HFF-Myc (cell line): ENCODE measurements at places on chromosomes 13 and 19.

GRCh38 chr19:37950471-37951175 lies 43.6 kb downstream of the SIPA1L3 start:
- no peak for DNase-seq

- DNase-seq = no peak
Observed at GRCh38 chr13:24264976-24265375, 44.4 kb upstream of the C1QTNF9 start.

- no peak for DNase-seq
Observed at GRCh38 chr13:38902551-38902950, 88.1 kb downstream of the STOML3 start.

GRCh38 chr13:64413529-64413928 lies 2816.6 kb downstream of the PCDH9 start:
- no peak for DNase-seq

DNA sequence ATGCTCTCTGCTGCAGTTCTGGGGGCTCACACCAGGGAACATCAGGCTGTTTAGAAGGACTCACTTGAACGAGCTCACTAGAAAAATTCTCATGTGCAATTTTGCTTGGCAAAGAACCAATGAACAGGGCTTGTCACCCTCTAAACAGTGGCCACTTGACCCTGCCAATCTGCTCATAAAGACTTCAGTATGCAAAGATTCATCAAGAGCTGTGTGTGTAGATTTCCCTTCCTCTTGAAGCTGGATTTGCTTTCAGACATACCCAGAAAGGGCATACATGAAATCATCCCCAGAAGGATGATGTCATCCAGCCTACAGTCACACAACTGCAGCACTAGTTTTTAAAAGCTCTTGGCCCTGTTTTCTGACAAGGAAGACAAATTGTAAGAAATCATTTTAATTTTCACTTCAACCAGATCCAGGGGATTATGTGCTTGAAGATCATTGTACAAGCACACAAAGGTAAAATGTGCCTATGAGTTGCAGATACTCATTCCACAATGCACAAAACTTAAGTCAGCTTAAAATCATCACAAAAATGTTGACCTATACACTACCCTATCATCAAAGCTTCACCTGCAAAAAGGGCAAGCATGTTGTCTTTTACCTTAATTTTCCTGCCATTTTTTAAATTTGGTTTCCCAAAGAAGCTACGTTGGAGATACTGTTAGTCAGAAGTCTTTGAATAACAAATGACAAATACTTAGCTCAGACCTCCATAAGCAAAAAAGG lies 5.2 kb upstream of the STK24 start:
- DNase-seq = no peak

GRCh38 chr13:44930963-44931623 lies 58.2 kb downstream of the NUFIP1 start:
- no peak for DNase-seq

DNA sequence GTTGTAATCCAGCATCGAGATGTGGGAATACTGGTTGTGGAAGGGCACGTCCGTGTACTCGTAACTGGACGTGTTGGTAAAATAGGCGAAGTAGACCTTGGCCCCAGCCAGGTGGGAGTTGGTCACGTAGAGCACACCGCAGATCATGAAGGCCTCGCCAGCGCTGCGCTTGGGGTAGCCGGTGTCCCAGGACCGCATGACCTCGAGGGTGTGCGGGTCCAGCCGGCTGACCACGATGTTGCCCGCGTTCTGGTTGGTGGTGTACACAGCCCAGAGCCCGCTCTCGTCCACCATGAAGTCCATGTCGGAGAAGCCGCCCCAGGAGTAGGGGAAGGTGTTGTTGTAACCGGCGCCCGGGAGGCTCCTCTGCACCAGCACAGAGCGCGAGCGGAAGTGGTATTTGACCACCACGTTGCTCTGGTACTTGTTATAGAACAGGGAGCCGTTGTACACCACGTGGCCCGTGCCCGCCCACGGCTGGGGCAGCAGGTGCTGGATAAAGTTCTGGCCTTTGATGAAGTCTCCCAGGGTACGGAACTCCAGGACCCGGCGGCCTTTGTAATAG lies 19.2 kb downstream of the PIN1 start:
- DNase-seq = no peak

DNA sequence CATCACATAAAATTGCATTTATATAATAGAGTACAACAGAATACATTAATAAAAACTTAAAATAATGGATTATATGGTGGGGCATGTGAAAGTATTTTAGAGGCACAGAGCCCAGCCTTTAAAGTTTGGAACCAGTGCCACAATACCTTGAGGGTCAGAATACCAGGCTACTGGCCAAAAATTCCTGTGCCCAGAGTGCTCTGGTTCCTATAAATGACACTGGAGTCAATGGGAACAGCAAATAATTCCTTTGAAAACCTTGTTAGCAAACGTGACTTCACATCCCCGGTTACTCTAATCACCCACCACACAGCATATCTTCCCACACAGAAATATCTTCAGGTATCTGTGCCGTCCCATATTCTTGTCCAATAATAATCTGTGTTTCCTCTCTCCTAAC lies 1242.6 kb downstream of the DIAPH3 start:
- no peak for DNase-seq

- no peak for DNase-seq
Observed at GRCh38 chr19:43784981-43785808, 4.4 kb upstream of the KCNN4 start.

DNA sequence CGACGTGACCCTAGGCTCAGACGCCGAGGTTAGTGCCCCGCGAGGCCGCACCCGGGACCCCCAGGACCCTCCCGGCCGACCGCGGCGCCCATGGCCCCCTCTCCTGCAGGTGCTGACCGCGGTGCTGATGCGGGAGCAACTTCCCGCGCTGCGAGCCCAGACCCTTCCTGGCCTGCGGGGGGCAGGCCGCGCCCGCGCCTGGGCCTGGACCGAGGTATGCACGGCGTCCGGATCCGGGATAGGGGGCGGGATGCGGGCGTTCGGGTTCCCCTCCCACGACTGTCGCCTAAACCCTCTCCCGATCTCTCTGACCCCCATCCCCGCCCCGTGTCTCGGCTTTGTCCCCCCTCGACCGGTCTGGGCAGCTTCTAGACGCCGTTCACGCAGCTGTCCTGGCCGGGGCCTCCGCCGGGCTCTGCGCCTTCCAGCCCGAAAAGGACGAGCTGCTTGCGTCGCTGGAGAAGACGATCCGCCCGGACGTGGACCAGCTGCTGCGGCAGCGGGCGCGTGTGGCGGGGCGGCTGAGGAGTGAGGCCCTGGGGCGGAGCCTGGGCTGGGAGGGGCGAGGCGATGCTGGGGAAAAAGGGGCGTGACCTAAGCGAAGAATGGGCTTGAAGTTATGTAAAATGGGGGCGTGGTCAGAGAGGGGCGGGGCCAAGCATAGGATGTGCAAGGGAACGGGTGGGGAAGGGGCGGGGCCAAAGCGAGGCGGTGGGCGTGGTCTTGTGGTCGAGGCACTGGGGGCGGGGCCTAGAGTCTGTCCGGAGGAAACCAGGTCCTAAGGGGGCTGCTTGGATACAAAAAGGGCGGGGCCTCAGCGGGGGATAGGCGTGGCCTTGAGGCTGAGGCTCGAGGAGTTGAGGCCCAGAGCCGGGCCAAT lies 16.0 kb upstream of the COLGALT1 start:
- DNase-seq = peak; percentile 75

- DNase-seq = no peak
Observed at GRCh38 chr13:31064636-31065035, 97.1 kb downstream of the HSPH1 start.

DNA sequence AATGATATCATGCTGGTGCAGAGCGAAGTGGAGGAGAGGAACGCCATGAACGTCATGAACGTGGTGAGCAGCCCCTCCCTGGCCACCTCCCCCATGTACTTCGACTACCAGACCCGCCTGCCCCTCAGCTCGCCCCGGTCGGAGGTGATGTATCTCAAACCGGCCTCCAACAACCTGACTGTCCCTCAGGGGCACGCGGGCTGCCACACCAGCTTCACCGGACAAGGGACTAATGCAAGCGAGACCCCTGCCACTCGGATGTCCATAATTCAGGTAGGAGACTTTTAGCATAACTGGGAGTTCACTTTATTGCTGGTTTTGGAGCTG lies 3.3 kb downstream of the PCDH17 start:
- no peak for DNase-seq

- DNase-seq = no peak
Observed at GRCh38 chr13:42561752-42562467, 12.0 kb upstream of the TNFSF11 start.

DNA sequence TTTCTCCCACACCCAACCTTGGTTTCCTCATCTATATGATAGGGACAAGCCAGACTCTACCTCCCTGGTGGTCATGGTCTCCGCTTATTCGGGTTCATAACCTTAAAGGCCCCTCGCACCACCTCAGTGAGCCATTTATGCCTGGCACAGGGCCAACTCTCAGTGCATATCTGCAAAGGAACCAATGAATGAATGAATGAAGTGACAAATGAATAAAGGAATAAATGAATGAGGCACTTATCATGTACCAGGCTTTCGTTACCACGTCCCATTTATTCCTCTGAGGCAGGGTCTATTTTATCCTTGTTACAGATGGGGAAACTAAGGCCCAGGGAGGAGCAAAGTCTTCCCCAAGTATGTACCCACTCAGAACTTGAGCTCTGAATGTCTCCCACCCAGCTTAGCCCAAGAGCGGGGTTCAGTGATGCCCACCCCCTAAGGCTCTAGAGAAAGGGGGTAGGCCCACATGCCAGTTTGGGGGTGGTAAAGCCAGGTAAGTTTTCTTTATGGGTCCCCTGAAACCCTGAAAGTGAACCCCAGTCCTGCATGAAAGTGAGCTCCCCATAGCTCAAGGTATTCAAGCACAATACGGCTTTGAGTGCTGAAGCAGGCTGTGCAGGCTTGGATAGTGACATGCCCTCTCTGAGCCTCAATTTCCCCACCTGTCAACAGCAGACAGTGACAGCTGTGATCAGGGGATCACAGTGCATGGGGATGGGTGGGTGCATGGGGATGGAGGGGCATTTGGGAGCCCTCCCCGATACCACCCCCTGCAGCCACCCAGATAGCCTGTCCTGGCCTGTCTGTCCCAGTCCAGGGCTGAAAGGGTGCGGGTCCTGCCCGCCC lies 490 bp upstream of the SLC5A5 start:
- DNase-seq = no peak

DNA sequence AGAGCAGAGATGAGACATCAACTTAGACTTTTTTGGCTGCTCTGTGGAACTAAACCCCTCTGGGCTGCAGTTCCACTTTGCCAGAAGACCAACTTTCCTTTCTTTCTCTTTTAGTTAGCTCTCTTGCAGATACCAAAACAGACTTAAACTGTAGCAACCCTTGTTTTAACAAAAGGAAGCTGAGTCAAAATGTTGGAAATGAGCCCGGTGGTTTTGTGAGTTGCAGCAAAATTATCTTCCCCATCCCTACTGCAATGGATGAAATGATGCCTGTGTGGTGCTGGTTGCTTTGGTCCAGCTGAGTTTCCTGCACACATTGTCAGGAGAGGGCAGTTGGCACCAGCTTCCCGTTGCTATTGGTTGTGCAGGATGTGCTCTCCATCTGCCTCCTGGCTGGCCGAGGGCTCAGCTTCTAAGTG lies 115.3 kb downstream of the LRCH1 start:
- DNase-seq = peak; percentile 68

DNA sequence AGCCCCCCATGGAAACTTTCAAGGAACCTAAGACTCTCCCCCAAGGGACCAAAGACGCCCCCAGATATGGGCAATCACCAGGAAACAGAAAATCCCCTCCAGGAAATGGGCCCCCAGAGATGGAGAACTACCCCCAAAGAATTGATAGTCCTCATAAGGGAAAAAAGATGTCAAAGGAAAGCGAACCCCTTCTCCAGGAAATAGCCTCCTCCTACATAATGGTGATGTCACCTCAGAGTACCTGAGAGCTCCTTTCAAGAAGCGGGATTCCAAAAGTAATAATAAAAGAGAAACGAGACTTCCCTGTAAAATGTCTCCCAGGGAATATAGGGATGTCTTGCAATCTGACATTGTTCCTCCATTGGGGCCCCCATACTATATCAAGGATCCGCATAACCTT lies 1.1 kb downstream of the CDKN2D start:
- no peak for DNase-seq

DNA sequence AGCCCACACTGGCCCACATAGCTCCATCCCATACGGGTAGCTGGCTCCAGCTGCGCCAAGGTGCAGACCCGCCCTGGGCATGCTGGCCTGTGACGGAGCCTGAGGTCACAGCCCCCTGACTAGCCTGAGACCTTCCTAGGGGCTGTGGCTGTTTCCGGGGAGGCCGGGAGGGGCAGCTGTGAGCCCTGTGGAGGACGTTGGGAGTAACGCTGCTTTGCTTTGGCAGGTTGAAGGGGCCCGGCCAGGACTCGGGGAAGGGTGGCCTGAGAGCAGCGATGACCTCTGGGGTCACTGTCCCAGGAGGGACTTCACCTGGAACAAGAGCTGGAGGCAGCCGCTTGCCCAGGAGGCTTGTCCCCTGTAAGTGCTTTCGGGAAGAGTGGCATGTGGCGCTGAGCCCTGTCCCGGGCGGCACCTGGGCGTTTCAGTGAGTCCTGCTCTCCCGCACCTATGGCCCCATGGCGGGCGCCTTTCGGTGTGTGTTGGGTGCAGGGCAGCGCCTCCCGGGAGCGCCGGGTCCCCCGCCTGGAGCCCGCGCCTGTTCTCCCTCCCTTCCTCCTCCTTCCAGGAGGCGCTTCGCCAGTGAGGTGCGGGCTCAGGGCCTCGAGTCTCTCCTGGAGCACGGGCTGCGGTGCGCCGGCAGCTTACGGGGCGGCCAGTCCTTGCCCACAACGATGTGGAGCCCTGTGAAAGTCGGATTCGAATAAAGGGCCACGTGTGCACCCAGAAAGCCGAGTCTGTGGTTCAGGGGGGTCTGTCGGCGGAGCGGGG lies 1.1 kb upstream of the FAM174C start:
- DNase-seq = no peak

GRCh38 chr13:26220575-26220974 lies 1.5 kb downstream of the RNF6 start:
- DNase-seq = no peak

DNA sequence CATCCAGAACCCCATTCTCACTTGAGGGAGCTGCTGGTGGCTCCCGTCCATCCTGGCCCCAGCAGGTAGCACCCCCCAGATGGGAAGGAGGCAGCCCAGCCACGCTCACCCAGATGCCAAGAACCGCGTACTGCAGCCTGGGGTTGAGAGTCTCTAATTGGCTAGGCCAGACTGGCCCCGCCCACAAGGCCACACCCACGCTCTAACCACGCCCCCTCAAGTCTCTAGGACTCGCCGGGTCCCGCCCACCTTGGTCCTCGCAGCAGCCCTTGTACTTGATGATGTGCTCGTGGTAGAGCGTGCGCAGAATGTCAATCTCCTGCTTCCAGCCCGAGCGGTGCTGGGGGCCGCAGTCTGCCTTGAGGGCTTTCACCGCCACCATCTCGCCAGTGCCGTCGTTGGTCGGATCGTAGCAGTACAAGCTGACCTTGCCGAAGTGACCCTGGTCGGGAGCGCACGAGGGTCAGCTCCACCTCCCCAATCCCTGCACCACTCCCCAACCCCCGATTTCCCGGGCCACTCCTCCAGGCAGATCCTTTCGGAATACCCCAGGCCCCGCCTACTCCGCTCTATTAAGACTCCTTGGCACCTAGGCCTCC lies 14.5 kb upstream of the ICAM3 start:
- DNase-seq = no peak

DNA sequence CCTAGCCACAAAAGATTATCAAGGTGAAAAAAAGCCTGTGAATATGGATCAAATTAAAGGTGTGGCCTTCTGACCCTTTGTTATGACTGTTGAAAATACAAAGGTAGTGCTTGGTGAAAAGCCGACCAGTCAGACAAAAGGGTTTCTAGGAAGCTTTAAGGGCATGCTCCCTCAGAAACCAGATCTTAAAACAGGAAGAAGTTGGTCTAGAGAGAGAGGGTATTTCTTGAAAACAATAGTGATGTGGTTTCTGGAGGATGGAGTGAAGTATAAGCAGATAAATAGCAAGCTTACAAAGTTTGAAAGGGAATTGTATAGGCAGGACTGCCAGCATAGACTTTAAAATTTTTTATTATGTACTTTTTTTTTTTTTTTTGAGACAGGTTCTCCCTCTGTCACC lies 5.0 kb upstream of the EID2 start:
- DNase-seq = no peak
